Smooth muscle cell of trachea (primary cell): ENCODE measurements at places on chromosomes 6 and 20. TPM values are rescaled to one million over a fixed set of nuclear protein-coding genes. Genes with fewer than 3 reads are reported as not detected.

Gene OXT
- total RNA-seq = not detected in 2 replicates

Gene PCK1
- total RNA-seq = not detected in 2 replicates

Gene GINS1
- total RNA-seq = 1.3 and 9.6 TPM in 2 replicates

Gene MAS1
- not detected in 2 replicates for total RNA-seq

Gene FGD2
- total RNA-seq = not detected in 2 replicates

Gene TMC2
- not detected in 2 replicates for total RNA-seq

Gene TPMT
- total RNA-seq = 18.5 and 27.8 TPM in 2 replicates

Gene PPIL6
- total RNA-seq = 2.2 and 3.8 TPM in 2 replicates

Gene NKX2-4
- not detected in 2 replicates for total RNA-seq

Gene C20orf202
- total RNA-seq = under 0.01 TPM in 2 replicates

Gene PLCG1
- 64.6 and 92.8 TPM in 2 replicates for total RNA-seq

Gene TRDN
- not detected in 2 replicates for total RNA-seq

Gene CFAP61
- total RNA-seq = 0.17 TPM in 1 of 2 replicates, not detected in the other

Gene TGM3
- under 0.01 TPM in 1 of 2 replicates, not detected in the other for total RNA-seq

Gene GNMT
- total RNA-seq = 0.15 and 0.17 TPM in 2 replicates
